ENCODE measurements at places on chromosomes 16 and 17.

DNA sequence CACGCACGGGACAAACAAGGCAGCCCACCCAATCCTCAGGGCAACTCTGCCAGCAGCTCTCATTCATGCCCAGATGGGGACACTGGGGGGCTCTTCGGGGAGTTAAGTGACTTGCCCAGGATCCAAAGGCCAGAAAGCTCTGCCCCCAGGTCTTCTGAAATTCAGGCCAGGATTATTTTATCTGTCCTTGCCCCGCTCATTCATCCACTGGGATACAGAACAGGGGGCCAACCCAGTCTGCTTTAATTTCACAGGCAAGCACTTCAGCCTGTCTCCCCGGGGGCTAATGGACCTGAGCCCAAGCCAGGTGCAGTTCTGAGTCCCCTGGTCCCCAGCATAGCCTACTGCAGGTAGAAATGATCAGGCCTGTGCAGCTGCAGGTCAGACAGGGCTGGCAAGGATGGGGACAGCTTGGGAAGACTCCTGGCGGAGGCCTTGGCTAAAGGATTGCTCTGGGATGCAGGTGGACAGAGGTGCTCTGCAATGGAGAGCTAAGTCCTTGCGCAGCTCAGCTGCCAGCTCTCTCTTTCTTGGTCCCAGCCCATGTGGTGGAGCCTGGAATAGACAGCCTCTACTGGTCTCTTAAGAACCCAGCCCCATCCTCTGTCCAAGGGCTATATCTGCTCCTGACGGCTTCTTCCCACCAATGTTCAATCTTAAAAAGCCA is 766 bp upstream of the B3GNT9 start:
- no peak for DNase-seq

DNA sequence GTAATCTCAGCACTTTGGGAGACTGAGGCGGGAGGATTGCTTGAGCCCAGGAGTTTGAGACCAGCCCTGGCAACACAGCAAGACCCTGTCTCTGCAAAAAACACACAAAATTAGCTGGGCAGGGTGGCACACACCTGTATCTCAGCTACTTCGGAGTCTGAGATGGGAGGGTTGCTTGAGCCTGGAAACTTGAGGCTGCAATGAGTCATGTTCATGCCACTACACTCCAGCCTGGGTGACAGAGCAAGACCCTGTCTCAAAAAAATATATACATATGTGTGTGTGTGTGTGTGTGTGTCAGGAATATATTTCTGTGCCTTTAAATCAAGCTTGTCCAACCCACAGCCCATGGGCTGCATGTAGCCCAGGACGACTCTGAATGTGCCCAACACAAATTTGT is 55.2 kb downstream of the CRISPLD2 start:
- no peak for DNase-seq

DNA sequence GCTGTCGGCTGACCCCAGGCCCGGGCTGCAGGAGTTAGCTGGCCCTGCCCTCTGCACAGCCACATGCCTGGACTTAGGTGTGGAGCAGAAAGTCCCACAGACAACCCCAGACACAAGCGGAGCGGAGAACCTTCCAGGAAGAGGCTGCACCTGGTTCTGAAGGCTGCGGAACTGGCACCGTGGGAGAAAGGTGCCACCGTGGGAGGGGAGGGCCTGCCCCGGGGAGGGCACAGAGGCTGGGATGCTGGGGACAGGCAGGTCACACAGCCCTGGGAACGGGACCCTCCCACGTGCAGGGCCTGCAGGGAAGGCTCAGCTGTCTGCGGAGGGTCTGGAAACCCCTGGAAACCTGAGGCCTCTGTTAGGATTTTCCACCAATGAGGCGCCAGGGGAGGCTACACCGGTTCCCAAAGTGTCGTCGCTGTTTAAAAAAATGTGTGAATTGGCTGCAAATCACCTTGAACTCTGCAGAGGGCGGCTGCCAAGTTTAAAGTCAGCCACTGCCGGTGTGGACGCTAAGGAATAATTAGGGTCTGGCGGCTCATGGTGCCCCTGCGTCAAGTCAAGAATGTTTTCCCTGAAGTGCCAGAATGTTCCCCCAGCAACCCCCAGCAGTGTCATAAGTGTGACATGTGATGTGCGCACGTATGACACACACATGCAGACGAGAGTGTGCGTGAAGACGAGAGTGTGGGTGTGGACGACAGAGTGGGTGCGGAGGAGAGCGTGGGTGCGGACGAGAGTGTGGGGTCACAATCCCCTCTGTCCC is 50.9 kb upstream of the PABPN1L start:
- DNase-seq: no peak

DNA sequence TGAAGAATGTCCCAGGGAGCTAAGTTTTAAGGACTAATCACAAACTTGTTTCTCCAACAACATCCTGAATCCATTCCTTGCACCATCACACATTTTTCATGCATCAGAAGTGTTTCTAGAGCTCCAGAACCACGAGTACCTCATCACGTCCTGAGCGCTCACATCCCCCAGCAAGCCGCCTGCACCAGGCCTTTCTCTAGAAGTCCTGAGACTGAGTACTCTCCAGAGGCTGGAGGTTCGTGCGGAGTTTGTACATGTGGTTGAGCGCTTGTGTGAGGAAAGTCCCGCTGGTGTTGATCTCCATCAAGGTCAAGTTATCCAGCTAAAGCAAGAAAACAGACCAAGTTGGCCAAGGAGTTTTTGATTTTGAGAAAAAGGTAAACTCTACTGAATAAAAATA is 10.7 kb downstream of the GINS2 start:
- DNase-seq: no peak

DNA sequence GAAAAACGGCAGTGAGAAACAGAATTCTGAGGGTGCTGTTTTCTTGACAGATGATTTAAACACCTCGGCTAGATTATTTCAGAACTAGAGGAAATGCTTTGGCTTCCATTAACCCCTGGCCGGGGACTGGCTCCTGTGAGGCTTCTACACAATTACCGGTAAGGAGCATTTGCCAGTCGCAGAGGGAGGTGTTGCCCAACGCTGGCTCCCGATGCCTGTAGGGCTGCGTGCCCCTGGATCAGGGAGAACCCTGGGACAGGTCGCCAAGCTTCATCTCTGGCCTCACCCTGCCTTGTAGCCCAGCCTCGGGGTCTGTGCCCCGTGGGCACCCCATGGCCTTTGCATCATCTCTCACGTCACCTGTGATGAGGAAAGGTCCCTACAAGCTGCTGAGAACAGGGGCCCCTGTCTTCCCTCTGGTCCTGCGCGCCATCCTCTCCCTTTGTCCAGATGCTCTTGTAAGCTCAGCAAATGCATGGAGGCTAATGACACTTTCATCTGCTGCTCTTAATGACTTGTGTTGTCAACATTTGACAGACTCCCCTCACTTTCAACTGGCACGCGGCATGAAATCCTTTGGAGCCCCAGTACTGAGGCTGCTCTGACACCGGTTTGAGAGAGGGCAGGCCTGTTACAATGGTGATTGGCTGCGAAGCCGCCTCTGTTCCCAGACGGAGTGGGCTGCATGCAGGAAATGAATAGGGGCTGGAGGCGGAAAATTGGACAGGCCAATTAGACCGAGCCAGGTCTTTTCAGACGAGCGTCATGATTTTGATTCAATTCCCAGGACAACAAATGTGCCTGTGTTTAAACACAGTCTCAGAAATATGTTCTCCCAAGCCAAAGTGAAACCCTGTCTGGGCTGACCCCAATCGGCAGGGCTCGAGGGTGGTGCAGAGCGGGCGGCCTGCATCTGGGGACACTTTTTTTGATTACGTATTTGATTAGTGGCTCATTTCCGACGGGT is 85.5 kb upstream of the DOC2B start:
- no peak for DNase-seq

- DNase-seq: no peak
Observed at GRCh38 chr16:4323845-4324488, 8.1 kb downstream of the GLIS2 start.
